DMS153 (cell line): ENCODE measurements at places on chromosomes 3 and 15.

- no peak for DNase-seq
These were observed 145.7 kb upstream of the KCNH8 start for GRCh38 chr3:19002606-19003005.

DNA sequence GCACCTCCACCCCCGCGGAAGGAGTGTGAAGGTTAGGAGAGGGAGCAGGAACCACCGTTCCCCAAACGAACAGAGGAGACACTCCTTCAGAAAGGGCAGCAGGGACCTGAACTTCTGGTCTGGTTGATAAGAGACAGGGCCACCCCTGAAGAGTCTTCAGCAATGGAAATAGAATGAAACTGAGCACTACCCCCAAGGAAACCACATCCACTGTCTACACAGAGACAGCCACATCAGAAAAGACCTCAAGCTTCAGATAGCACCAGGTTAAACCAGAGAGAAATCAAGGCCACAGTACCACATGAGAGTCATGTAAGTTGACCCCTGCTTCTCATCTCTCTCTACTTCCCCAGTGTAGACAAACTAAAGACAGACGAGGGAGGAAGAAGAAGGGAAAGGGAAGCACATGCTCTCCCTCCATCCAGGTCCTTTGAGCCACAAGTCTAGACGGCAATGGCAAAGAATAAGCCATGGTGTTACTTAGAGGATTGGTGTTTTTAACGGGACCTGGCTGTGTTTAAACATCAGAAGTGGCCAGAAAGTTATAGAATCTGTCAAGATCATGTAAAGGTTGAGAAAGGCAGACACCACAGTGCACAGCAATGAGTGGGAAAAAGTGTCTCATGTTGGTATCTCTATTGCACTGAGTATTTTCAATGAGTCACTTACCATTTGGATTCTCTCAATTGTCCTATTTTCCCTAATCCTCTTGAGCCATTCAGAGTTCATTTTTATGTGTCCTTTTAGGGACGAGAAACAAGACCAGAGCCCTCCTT lies 31.4 kb upstream of the CTNNB1 start:
- DNase-seq: no peak

- no peak for DNase-seq
These were observed 248.2 kb upstream of the IGF1R start for GRCh38 chr15:98400120-98400519.

GRCh38 chr15:95228856-95229555 lies 997.6 kb downstream of the MCTP2 start:
- DNase-seq: no peak

DNA sequence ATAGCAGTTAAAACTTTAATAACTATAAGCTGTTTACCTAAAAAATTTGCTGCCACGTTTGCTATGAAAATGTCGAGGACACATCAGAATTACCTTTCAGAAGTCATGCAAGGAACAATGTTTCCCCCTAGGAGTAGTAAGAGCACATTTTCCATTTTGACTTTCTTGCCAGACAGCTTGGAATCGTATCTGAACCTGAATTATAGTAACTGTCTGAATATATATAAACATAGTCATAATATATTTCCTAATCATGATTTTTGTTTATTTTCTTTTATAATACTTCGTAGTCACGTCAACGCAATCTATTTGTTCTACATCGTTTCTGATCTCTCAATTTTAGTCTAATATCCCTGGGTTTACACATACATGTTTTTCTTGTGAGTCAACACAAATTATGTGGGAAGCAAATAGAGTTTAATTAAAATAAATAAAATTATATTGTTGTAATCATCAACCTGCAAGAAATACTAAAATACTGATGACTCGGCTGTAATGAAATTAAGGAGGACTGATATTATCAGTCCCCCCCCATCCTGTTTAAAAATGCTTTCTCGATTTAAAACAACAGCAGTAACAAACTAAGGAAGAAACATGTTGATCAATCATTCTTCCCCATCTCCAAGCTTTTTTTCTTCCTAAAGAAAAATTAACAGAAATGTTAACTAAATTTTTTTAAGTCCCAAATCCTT lies 78.4 kb downstream of the MME start:
- DNase-seq: no peak

DNA sequence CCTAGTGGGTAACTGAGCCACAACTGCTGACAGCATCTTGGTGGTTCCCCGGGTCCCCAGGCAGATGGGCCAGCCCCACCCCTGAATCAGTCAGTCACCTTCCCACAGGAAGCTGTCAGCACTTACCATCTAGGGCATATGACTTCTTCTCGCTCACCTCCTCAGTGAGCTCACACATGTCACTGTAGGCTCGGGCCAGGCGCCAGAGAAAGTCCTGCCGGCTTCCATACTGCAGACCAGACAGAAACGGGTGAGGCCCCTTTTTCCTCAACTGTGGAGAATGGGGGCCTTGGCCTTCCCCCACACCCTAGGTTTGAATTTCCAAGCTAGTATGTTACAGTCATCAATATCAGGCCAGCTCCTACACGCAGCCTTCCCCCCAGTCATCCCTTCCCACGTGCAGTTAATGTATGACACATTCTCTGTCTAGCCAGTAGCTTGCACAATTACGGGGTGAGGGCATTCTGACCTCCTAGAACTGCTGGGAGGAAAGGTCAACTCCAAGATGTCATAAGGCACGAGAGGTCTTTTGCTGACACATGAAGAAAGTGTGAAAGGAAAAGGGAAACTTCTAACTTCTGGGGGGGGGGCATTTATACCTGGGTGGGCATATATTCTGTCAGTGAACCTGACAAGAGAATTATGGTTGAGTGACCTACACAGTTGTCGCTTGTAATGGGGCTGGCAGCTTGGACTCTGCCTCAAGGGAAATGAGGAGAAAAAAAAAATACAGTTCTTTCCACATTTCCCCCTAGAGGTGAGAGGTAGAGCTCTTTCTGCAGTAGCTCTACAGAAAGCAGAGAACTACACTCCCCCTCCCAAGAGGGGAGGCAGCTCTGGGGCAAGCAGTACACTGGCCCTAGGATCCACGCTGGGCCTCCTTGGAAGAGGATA lies 10.9 kb downstream of the RMDN3 start:
- DNase-seq: no peak

DNA sequence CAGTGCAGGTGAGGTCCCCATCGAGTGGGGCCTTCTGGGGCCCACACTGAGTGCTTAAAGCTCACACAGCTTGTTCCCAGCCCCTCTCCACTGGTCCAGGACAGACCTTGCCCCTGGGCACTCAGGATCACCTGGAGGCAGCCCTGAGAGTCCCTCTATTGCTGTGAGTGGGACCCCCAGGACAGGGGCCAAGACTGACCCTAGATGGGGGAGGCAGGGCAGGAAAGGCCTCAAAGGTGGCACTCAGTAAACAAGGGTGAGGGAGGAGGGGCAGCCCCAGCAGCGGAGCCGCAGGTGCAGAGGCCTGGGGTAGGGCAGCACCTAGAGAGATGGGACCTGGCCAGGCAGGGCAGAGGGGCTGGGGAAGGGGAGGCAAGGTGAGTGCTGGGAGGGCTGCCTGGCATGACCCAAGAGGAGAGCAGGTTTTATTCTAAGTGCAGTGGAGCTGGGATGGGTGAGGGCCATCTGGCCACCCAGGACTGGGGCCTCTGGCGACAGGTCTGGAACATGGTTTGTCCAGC lies 27.9 kb downstream of the CFAP100 start:
- DNase-seq: no peak

DNA sequence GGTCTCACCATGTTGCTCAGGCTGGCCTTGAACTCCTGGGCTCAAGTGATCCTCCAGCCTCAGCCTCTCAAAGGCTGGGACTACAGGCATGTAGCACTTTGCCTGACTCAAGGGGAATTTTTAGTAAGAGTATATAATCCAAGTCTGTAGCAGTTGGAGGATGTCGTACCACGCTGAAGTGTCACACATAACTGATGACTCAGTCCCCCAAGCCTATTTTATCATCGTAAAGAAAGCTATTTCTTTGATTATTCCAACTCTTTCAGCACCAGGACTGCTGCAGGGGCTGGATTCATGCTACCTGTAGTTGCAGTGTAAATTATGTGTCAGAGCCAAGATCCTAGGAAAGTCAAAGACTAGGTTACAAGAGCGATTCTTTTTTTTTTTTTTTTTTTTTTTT lies 1.4 kb upstream of the PRKCI start:
- no peak for DNase-seq

DNA sequence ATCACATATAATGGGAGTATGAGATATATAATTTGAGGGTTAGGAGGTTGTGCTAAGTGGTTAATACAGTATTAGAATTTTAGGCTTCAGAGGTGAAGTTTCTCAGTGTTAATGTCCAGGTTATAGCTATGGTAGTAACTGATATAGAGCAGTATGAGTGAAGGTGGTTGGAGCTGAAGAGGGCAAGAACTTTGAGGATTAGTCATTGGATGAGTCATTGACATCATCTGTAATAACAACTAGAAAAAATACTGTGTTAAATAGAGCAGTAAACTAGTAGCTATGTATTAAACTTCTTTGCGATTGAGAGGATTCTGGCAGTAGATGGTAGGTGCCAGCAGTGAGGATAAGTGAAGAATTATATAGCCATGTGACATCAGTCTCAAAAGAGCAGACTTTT lies 47.5 kb upstream of the EIF3J start:
- no peak for DNase-seq
